ENCODE measurements at places on chromosomes 3 and 15.
A peak's percentile ranks its signal among the peaks of the same experiment; 100 is the strongest.

DNA sequence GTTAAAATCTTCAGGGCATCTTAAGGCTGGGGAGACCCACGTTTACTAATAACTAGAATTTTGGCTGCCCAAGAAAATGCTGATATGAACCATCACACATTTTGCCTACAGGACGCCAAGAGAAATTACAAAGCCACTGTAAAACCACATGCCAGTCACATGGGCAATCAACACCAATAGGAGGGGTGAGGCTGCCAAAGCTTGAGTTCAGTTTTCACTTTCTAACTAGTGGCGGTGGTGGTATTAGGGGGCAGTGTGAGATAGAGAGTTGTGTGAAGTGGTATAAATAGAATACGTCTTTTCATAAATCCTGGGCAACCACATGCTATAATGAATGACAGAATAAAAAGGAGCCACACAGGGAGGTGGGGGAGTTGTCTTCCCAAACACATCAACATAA, 147.3 kb downstream of the WNT5A start:
- DNase-seq = no peak

- DNase-seq = no peak
Measured at GRCh38 chr15:100687582-100688141, 85.3 kb downstream of the ASB7 start.

GRCh38 chr15:25664761-25665160, 198.4 kb downstream of the ATP10A start:
- no peak for DNase-seq

GRCh38 chr3:169771497-169772304, 1.5 kb upstream of the MYNN start:
- peak; percentile 76 for DNase-seq

DNA sequence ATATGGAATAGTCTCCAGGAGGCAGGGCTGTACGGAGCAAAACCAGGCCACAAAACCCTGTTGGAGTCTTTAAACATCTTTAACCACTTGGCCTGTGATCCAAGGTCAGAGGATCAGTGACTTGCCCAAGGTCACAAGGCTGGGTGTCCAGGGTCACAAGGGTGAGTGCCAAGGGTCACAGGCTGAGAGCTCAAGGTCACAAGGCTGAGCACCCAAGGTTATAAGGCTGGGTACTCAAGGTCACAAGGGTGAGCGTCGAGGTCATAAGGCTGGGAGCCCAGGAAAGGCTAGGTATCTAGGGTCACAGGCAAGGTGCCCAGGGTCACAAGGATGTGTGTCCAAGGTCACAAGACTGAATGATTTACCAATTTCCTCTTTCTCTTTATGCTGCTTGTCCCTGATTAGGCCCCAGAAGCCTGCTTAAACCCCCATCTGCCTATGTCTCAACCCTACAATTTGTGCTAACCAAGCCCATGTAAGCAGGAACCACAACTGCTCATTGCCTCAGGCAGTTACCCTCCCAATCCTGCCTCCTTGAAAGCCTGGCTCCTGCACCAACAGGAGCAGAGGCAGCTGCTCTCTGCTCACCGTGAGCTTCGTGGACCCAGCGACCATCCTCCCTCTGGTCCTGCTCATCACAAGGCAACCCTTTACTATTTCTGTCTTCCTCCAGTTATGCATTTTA, 51.5 kb downstream of the MGLL start:
- DNase-seq = no peak

GRCh38 chr3:118900737-118901525, 133.7 kb downstream of the IGSF11 start:
- no peak for DNase-seq

GRCh38 chr3:121998030-121998580, 23.9 kb downstream of the ILDR1 start:
- no peak for DNase-seq

- no peak for DNase-seq
Measured at GRCh38 chr3:69143612-69144011, 21.2 kb upstream of the LMOD3 start.

DNA sequence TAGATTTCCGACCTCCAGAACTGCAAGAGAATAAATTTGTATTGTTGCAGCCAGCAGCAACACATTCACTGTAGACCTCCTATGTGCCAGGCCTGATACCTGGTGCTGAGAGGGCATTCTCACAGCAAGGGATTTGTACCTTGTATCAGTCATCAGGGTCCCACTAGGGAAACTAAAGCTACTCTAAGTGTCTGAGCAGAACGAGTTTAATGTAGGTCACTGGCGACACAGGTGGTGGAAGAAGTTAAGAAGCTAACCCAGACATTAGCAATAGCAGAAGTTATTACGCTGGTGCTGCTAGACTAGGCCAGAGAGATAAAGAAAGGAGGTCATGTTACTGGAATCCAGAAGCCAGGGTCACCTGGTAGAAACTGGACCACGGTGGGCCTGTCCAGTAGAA, 60.5 kb upstream of the BCL6 start:
- no peak for DNase-seq

GRCh38 chr3:144549166-144549565, 577.5 kb downstream of the DIPK2A start:
- DNase-seq = peak; percentile 14

DNA sequence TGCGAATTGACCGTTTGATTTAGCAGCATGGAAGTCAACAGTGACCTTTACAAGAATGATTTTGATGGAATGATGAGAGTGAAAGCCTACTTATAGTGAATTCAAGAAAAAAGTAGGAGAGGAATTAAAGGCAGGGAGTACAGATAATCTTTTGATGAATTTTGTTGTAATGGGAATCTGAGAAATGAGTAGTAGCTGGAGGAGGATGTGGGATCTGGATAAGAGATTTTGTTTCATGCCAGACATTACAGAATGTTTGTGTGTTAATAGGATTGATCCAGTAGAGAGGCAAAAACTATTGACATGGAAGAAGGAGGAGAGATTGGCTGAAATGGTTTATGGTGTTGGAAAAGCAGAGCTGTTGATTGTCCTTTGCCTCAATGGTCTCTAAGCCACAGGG, 17.4 kb upstream of the ZNF609 start:
- DNase-seq = no peak

All from renal cortex interstitium (tissue), 15 donors.